Fibroblast of skin of left quadriceps (primary cell): ENCODE measurements at places on chromosomes 12 and 14.
A peak's percentile ranks its signal among the peaks of the same experiment; 100 is the strongest.

- no peak for DNase-seq
Observed at GRCh38 chr12:38886931-38887330, 18.5 kb downstream of the CPNE8 start.

GRCh38 chr12:118354903-118355302 lies 17.8 kb downstream of the TAOK3 start:
- DNase-seq = no peak

DNA sequence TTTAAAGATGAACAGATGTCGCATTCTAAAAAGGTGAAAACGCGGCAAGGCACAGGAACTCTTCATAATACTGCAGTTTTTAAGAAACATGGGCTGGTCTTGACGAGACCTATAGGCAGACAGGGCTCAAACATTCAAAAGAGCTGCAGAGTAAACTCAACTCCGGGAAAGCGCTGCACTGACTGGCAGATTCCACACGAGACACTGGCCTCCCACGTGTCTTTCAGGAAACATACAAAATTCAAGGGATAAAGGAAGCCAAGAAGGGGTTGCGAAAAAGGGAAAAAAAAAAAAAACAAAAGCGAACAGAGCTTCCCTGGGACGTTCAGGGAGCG lies 614 bp upstream of the ARF6 start:
- DNase-seq = peak; percentile 53

- DNase-seq = no peak
Observed at GRCh38 chr14:76957224-76957891, 71.2 kb downstream of the IRF2BPL start.

DNA sequence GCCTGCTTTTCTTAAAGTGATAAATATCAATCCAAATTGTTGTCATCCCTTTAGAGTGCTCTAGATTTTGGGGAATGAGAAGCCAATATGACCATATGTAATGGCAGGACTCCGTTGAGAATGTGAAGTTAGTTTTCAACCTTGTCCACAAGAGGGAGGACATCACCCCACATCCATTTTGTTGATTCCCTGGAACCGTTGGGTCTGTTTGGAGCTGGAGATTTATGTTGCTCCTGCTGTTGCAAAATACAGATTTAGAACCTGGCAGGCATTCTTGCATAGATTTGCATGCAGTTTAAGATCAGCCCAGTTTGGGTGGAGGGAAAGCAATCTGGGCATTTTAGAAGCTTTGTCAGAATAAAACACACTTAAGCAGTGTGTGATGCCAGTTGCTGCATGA lies 620.1 kb downstream of the NRXN3 start:
- no peak for DNase-seq

DNA sequence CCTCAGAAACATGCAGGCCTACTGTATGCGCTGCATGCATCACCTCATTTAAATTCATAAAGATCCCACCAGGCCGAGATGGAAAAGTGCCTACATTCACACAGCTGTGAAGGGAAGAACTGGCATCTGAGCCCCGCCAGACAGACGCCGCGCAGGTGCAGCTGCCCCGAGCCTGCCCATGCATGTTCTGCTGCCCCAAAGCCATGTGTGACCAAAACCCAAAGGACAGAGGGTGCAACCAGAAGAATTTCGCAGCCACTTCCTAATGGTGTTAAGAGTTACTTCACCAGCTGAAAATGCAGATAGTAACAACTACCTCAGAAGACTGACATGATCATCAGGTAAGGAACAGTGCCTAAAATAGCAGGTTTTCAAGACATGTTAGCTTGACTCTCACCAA lies 13.5 kb upstream of the KRT8 start:
- DNase-seq = no peak

DNA sequence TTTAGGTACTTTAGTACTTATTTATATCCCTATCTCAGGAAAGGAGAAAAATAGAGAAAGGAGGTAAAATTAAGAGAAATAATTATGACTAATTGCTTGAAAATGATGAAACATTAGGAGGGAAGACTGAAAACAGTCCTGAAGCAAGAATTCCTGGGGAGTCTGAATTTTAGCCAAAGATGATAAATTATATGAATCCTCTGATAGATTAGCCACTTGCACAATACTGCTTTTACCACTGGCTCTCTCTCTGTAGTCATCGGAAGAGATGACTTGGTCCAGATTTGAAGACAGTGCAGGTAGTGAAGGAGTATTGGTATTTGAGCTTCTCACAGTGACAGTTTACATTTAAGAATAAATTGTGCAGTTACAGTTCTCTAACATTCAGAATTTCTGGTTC lies 83.8 kb upstream of the CLEC14A start:
- peak; percentile 81 for DNase-seq

GRCh38 chr12:87253157-87253556 lies 776.0 kb downstream of the C12orf50 start:
- no peak for DNase-seq
